Stimulated activated CD4-positive, alpha-beta T cell treated with anti-CD3 and anti-CD28 coated beads, Interleukin-2, amount 100 ng/mL, for 48 hours (primary cell): ENCODE measurements at places on chromosomes 2 and 18.

DNA sequence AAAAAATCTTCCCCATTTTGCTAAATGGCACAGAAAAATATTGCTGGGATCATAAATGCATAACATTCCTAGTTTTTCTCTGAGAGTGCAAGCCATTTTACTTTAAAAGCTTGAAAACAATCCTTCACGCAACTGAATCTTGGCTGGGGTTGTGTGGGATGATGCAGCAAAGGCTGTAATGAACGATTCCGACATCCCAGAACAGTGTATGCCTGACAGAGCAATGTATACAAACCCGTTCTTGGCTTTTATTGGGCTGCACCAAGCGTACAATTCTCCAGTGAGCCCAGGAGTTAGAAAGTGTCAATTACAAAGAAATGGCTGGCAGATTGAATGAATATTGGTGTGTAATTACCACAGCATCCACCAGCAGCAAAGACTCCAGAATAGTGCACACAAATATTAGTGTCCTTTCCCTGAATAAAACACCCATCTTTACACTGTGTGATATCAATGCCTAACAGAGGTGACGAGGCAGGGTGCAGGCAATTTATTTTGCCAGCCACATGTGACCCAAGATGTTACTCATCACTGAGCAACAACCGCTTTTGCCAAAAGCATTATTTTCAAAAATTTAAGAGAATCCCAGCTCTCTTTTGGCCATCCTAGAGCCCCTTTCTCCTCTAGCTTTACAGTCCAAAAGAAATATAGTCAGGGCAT, 578.6 kb upstream of the CHAC2 start:
- DNase-seq, result no peak

GRCh38 chr2:45892757-45893156, 241.3 kb downstream of the PRKCE start:
- DNase-seq, result no peak

- DNase-seq, result no peak
Observed at GRCh38 chr2:192122141-192122540, 72.6 kb downstream of the TMEFF2 start.

- DNase-seq, result peak; percentile 50
Observed at GRCh38 chr2:97740590-97741182, 27.3 kb downstream of the ZAP70 start.

GRCh38 chr18:13611601-13612195, 114.7 kb downstream of the FAM210A start:
- no peak for DNase-seq

DNA sequence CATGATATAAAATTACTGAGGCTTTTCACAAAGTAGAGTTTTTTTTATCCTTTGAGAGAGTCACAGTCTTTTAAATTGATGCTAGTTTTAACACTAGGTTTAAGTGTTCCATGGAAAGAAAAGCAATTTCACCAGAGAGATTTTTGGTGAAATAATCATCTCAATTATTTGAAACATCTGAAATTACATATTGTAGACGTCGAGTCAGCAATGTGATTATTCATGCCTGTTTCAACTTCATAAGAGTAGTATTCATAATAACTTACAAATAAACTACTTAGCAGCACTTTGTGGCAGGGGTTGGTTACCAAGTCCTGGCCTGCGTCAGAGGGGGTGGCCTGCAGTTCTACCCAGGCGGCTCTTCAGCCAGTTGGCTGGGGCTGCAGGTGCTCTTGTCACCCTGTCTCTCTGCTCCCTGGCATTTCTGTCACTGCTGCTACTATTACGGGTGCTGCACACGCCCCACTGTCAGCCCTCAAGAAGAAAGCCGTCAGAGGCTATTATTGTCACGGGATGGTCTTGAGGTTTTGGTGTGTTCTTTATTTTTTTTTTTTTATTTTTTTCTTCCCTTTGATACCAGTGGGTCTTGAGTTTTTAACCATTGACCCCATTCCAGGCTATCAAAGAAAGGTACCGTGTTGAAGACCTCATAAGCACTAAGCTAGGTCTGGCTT, 50.4 kb downstream of the MALT1 start:
- no peak for DNase-seq

DNA sequence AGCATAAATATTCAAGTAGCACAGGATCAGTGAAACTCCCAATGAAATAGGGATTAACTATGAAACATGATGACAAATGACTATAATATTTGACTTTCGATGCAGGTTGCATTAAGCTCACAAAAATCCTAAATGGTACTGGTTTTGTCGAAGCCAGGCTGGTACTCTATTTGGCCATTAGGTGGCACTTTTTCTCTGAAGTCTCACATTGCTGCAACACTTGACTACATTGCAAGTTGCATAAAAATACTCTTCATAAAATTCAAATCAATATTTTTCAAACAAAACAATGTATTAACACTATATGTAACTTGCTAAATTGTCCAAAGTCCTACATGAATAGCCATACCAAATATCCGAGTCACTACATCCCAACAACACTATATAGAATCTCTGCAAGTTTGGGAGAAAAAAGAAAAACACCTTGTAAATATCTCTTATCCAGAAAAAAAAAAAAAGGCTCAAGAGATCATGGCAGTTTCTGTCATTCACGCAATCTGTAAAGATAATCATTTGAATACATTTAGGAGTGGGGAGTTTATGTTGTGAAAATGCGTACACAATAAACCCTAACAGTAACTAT, 9.5 kb downstream of the RTTN start:
- no peak for DNase-seq

- no peak for DNase-seq
Observed at GRCh38 chr2:30978044-30978443, 160.2 kb downstream of the GALNT14 start.

DNA sequence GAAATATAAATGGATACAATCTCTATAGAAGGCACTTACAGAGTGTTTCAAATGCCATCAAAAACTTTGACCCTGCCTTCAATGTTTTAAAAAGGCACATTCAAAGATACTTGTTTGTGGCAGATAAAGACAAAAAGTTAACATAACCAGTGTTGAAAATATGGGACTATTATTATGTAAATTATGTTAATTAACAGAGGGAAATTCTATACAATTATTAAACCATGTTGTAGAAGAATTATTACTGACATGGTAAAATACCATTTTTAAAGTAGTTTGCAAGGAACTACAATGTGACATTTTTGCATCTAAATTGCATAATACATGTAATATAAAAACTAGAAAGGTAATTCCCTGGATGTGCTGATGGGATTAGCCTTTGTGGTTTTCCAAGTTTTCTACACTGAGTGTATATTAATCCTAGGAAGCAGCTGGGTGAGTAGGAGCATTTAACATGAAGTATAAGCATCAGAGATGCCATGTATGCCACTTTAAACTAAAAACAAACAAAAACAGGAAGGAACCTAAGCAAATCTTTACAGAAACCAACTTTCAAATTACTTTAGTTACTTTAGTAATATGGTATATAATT, 21.7 kb downstream of the MIB1 start:
- no peak for DNase-seq

DNA sequence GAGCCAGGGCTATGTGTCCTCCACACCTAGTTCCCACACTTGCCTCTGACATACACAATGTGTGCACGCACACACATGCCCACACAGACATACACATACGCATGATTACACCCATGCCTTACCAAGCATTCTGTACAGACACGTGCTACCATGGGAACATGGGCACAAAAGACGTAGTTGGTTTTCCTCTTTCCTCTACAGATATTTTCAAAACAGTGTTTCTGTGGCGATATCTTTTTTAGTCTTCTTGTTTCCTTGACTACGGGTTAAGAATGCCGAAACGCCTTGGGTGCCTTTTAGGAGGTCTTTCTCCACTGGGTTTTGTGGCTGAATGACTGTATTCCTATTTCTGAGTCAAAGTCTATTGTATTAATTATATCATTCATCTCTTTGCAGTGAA, 75.5 kb upstream of the SPTBN1 start:
- DNase-seq, result no peak
